Posterior vena cava (tissue), 2 donors: ENCODE measurements at places on chromosomes 5 and 9. TPM values are rescaled to one million over a fixed set of nuclear protein-coding genes. Genes with fewer than 3 reads are reported as not detected.

DNA sequence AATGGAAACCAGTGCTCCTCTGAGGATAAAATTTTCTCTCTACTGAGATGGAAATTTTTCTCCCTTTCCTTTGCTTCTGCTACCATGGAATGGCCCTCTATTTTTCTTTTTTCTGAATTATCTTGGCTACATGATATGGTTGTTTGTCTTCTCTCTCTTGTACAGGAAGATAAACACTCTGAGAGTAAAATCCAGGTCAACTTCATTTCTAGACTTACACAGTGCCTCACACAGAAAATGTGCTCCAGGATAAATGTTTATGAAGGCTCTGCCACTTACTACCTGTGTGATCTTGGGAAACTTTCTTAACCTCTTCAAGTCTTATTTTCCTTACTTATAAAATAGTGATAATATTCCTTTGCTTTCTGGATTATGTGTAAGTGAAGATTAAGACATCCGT, 153.9 kb downstream of the PRELID2 start:
- no peak for DNase-seq

DNA sequence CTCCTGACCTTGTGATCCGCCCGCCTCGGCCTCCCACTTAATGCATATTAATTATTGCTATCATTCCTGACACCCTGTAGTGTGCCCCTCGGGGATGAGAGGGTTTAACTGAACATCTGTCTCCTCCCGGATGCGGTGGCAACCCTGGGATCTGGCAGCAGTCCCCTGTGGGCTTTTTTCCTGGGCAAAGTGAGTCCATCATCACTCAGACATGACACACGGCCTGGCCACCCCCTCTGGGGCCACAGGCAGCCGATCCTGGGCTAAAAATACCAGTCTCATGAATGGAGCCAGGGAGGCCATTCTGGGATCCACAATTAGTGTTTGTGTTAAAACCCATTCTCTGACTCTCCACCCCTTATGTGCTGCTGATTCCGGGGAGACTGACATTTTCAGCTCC, 161.2 kb downstream of the RGS3 start:
- DNase-seq, result peak; percentile 80

- no peak for DNase-seq
These were observed 390.1 kb downstream of the CCDC171 start for GRCh38 chr9:15942831-15943424.

- no peak for DNase-seq
These were observed 74.2 kb downstream of the CPLANE1 start for GRCh38 chr5:37174928-37175327.

GRCh38 chr5:126446498-126447224, 23.5 kb downstream of the GRAMD2B start:
- DNase-seq, result no peak

DNA sequence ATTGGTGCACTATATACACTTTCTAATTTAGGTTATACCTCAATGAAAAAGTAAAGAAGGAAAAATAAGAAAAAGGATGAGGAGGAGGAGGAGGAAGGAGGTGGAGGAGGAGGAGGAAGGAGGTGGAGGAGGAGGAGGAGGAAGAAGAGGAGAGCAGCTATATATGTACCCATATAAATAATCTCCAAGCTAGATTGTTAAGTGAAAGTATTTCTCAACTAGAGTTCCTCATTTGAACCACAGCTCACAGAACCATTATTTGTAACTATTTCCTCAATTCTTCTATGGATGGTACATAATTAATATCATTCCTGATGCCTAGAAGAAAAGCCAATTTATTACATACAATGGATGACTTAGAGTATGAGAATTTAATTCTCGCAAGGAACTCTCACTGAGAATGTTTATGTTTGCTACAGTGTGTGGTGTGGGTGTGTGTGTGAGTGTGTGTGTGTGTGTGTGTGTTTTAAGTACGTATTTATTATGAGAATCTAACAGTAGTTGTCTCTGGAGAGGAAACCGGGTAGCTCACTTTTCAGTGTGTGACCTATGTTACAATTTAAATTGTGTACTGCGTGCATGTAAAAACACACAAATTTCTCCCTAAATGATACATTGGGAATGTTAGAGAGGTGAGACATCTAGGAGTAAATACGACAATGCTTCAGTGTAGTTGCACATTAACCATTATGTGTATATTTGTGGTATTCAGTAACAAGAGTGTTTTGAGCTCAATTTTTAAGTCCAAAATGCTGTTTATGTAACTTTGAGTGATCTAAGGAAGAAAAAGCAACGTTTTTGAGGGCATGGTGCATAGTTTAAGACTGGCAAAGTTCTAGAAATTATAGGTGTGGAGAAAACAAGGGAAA, 20.2 kb upstream of the NREP start:
- DNase-seq, result no peak

- no peak for DNase-seq
These were observed 42.0 kb downstream of the NR3C1 start for GRCh38 chr5:143361438-143361837.

GRCh38 chr5:135891268-135891667, 4.4 kb downstream of the IL9 start:
- no peak for DNase-seq

DNA sequence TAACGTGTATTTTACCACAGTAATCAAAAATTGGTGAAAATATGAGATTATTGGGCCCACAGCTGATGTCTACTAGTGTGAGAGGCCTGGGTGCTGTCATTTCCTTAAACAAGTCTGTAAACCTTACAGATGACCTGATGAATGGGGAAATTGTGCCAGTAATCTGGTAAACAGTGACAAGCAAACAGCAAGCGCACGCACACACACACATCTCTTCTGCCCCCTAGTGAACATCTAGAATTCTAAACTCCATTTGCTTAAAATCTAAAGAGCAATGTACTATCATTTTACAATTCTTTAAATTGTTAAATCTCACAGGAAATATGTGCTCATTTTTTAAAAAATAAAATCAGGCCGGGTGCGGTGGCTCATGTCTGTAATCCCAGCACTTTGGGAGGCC, 7.5 kb upstream of the RAPGEF1 start:
- DNase-seq, result no peak

- DNase-seq, result peak; percentile 10
These were observed 34.1 kb downstream of the BNIP1 start for GRCh38 chr5:173178369-173178910.

The SH3GL2 gene
- total RNA-seq, result not detected

The PCDHA1 gene
- not detected for total RNA-seq

- DNase-seq, result no peak
These were observed 22.0 kb downstream of the ROR2 start for GRCh38 chr9:91927922-91928510.

DNA sequence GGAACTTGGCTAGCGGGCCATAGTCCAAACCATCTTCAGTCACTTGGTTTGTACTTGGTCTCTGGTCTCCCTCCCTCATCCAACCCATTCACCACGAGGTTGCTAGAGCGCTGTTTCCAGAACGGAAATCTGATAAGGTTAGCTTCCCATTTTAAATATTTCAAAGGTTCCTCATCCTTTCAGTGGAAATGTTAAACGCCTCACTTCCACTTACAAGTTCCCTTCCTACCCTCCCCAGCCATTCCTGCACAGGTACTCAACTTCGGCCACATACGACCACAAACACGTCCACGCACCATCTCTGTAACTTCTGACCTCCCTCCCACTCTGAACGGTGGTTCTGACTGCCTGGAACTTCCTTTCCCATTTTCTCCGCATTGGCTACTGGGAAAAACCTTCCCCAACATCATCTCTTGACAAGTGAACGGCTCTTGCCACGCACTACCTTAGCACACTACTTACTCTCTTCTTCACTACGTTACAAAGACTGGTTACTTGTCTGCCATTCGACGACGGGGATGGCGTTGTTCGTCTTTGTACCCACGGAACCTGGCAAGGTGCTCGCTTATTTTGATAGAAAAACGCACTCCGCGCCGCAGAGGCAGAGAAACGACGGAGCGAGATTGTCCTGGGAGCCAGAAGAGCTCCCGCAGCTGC, 629 bp downstream of the CCNH start:
- DNase-seq, result no peak

DNA sequence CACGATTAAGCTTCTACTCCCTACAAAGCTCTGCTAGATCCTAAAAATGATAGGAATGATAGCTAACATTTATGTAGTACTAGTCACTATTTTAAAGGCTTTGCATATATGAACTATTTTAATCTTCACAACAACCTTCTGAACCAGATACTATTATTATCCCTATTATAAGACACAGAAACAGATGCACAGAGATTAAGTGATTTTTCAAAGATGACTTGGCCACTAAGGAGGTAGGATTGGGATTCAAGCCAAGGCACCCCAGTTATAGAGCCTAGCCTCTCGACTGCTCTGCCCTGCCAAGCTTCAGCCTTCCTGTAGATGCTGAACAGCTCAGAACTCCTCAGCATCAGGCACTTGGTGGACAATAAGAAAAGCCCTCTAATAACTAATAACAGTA, 200.9 kb upstream of the PTGER4 start:
- DNase-seq, result no peak

The NSD1 gene
- total RNA-seq, result 60.5 TPM
